ENCODE measurements at places on chromosomes 12 and 14.

- DNase-seq: no peak
Measured at GRCh38 chr14:68772761-68773381, 20.0 kb downstream of the ZFP36L1 start.

DNA sequence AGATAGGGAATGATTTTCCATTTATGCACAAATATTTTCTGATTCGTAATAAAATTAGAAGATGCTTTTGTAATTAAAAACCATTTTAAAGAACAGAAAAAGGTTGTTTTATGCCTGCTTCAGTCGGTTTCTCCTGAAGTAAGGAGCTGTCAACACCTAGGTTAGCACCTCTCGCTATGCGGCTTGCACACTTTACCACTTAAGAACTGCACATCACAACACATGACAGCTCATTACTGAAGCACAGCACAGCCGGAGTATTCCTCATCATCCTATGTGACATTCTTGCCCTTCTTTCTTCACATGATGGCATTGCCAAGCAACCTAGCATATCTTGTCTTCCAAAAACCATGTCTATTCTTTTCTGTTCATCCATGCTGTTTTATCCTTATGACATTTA lies 5.4 kb upstream of the WIF1 start:
- no peak for DNase-seq

GRCh38 chr12:23687947-23688346 lies 261.5 kb downstream of the SOX5 start:
- no peak for DNase-seq

- no peak for DNase-seq
Measured at GRCh38 chr12:15536446-15536845, 214.1 kb downstream of the PTPRO start.

DNA sequence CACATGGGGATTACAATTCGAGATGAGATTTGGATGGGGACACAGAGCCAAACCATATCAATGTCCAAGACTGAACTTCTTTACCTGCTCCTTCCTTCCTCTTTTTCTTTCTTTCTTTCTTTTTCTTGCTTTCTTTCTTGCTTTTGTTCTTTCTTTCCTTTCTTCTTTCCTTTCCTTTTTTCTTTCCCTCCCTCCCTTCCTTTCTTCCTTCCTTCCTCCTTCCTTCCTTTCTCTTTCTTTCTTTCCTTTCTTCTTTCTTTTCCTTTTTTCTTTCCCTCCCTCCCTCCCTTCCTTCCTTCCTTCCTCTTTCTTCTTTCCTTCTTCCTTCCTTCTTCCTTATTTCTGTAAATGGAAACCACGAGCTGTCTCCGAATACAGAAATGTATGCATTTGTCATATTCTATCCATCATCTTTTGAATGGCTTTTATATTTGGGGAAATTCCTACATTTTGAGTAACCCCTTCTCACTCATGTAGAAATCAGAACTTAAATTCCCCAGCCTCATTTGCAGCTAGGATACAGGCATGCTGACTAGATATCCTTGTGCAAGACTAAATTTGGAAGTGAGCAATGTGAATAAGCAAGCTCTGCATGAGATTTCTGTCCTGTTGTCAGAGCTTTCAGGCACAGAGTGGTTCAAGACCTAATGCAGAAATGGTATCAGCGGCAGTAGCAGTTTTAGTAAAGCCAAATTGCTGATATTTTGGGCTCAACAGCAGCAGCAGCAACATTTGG lies 11.5 kb downstream of the GPR33 start:
- no peak for DNase-seq

GRCh38 chr14:79333198-79333546 lies 878.1 kb downstream of the DIO2 start:
- no peak for DNase-seq

DNA sequence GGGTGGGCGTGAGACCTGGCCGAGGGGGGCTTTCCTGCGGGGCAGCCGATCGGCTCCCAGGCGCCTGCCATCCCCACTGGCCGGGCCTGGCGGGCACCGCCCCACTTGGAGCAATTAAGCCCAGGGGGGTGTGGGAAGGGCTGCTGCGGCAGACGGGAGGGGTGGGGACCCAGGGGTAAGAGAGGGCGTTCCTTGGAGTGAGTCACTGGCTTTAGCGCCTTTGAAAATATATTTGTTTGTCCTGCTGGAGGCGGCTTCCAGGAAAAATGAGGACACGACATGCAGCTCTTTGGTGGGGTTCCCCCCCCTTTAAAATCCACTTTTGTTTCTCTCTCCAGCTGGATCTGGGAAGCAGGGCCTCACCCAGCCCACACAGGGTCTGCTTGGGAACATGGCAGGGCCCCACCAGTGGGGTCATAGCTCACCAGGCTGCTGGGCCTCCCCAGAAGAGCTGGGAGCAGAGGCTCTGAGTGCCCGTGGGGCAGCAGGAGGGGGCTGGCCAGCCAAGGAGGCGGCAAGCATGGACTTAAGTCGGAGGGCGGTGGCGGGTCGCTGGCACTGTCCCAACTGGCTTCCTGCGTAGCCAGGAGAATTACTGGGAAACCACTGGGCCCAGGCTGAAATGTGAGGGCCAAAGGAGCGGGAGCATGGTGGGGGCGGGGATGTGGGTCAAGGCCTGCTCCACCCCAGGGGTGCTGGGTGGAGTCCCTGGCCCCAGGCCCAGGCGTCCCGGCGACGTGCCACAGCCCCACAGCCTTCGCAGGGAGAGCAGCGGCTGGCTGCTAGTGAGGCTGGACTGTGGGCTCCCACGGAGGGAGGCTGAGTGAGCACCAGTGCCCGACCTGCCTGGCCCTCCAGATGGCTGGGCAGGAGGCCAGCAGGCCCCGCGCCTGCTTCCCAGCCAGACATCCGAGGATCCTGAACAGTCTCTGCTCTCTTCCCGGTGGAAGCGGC lies 128.0 kb downstream of the RFLNA start:
- no peak for DNase-seq

DNA sequence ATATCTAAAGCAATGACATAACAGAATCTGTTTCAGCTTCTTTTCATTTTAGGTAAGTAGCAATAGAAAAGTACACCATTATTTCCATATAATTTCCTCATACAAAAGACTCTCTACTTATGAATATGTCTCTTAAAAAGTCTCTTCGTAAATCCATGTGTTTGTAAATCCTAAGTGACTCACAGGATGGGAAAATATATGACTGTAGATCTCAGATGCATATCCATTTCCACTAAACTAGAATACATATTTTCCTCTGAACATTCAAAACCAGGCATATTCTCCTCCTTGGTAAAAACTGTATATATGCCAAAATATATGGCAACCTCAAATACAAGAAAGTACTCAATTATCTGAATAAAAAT lies 93.6 kb downstream of the TXNDC16 start:
- DNase-seq: no peak

DNA sequence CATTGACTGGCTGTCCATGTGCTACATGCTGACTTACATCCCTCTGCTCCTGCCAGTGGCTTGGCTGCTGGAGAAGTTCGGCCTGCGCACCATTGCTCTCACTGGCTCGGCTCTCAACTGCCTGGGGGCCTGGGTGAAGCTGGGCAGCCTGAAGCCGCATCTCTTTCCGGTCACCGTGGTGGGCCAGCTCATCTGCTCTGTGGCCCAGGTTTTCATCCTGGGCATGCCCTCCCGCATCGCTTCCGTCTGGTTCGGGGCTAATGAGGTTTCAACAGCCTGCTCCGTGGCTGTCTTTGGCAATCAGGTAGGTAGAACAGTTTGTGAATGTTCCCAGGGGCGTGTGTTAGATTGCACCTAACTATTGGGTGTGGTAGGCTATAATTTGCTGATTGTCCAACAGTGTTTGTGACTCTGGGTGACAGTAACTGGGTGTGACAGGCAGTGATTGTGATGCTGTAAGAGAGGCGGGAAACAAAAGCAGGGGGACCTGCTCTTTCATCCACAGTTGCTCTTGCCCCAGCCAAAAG lies 981 bp downstream of the FLVCR2 start:
- DNase-seq: no peak

DNA sequence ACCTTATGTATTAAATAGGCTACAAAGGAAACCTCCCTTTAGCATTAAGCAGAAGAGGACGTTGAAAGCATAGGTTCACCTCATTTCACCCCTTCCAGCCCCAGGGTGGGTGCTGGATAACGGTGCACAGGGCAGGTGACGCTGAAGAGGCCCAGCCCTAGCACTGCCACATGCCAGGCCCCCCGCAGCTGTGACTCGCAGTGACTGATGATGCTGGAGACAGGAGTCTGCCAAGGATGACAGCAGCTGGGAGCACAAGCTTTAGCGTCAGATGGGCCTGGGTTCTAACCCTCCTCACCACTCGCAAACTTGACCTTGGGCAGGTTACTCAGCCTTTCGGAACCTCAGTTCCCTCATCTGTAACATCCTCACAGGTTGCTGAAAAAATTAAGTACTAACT lies 76.7 kb downstream of the TBK1 start:
- no peak for DNase-seq

GRCh38 chr12:120687578-120688289 lies 785 bp downstream of the MLEC start:
- DNase-seq: no peak

DNA sequence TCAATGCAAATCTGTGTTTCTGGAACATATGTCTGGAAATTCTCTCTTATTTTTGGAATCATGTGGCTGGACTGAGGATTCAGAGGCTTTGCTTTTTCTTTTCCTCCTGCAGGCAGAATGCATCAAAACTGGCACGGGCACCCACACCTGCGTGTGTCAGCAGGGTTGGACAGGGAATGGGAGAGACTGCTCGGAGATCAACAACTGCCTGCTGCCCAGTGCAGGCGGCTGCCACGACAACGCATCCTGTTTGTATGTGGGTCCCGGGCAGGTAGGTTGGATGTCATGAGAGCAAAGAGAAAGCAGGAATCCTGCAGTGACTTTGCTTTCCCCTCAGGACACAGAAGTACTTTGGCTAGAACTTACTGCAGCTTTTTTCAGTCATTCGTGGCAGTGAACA lies 90.3 kb downstream of the STAB2 start:
- no peak for DNase-seq

DNA sequence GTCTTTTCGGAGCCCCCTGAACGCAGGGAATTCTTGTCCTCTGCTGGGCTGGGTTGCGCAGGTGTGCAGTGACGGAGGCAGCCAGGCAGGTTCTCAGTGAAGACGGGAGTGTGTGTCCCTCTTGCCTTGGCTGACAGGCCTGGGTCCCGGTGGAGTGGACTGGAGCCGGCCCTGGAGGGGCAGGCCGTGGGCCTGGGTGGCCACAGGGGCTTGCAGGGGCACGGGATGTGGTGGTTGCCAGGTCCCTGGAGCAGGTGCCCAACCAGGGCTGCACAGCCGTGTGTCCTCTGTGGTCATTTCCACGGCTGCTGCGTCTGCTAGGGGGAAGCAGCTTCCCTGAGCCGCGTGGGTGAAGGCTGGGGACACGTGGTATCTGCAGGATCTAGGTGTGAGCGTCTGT lies 79.8 kb downstream of the ADGRD1 start:
- no peak for DNase-seq

DNA sequence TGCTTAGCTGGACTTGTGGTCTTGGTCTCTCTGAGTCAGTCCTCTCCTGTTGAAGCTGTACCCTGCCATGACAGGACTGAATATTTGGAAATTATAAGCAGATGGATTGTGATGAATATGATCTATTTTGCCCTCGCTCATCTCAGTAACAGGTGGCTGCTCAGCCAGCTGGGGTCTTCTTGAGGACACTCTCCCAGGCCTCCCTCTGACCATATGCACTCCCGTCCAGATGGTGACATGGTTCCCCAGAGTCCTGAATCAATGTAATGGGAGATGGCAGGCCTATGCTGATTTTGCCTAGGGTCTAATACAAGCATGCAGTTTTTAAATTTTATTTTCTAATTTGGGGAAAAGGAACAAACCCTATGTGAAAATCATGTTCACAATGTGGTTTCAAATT lies 63.1 kb upstream of the TRHDE start:
- DNase-seq: no peak

GRCh38 chr14:61451491-61451890 lies 130.1 kb downstream of the PRKCH start:
- no peak for DNase-seq

DNA sequence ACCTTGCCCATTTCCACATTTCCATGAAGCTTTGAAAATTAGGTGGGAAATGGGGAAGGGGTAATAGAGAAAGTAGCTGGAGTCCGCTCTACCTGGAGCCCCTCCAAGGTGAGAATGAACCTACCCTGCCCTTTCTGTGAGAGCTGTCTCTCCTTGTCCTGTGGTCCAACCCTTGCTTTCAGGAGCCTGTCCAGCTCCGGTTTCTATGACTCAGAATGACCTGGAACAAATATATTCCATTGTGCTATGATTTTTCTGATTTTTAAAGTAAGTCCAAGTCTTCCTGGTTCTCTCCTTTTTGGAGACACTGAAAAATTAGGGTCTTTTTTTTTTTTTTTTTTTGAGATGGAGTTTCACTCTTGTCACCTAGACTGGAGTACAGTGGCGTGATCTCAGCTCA lies 89.1 kb upstream of the VASH1 start:
- no peak for DNase-seq

DNA sequence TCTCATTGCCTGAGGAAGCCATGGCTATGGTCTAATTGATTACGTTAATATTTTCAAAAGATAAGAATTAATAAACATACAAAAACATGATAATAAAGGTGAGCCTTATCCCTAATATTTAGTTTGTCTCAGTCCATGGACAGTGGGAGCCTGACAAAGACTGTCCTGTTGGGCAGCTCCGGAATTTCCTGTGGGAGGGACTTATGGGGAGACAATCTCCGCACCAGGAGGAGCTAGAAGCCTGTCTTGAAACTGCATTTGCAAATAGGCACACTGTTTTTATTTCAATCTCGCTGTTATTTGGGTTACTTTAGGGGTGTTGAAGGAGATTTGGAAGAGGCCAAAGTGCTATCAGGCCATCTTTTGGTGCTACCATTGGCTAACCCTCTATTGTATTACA lies 50.8 kb upstream of the ZDHHC17 start:
- no peak for DNase-seq

- no peak for DNase-seq
Measured at GRCh38 chr12:6039894-6040601, 84.4 kb downstream of the VWF start.

DNA sequence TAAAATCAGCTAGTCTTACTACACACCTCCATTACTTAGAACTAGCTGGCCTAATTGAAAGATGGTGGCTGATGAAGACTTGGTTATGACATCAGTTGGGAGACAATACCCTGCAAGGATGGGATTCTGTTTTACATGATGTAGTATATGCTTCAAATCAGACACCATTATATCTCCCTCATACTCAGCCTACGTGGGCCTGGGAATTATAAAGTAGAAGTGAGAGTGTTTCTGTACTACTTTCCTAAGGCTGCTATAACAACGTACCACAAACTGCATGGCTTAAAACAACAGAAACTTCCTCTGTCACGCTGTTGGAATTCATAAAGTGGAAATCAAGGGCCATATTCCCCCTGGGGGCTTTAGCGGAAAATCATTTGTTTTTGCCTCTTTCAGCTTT lies 190.4 kb downstream of the PAH start:
- DNase-seq: no peak

GRCh38 chr14:106396999-106397398 lies 870.6 kb downstream of the TMEM121 start:
- no peak for DNase-seq

- DNase-seq: no peak
Measured at GRCh38 chr12:111064982-111065381, 144.6 kb upstream of the MYL2 start.

Measured in right renal pelvis (tissue), 4 donors.